ENCODE measurements at places on chromosomes 7 and 10.

GRCh38 chr7:117776224-117776623 lies 97.0 kb downstream of the CTTNBP2 start:
- no peak for DNase-seq

- DNase-seq = no peak
Observed at GRCh38 chr10:69217119-69217754, 2.9 kb upstream of the HKDC1 start.

GRCh38 chr7:116395141-116395791 lies 104.3 kb upstream of the CAV2 start:
- DNase-seq = no peak

DNA sequence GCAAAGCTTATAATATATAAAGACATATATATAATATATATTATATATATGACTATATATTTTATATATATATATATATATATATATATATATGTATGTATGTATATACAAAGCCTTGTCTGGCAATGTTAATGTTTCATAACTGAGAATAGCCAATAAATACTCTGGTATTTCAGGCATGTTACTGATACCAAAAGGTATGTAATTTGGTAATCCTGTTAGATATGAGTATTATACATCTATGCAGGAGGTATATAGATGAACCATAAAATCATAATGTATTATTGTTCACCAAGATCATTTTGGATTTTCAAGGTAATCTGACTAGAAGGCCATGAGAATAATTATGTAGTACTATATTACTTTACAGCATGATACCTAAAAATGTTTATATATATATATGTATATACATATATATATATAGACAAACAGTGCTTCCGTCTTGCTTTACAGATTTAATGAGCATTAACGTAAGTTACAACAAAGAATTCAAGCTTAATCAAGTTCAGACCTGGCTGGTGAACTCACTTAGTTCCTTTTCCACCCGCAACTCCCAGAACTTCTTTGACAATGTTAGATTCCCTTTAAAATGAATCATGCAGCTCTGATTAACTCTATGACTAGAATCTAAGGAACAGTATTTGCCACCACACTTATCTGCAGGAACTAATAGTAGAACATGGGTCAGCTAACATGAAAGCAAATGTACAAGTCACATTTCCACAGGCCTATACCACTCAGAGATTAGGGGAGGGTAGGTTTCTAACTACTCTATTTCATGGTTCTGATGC lies 82.7 kb downstream of the SLC25A13 start:
- no peak for DNase-seq

GRCh38 chr10:116886772-116887171 lies 37.5 kb downstream of the ENO4 start:
- no peak for DNase-seq

- no peak for DNase-seq
Observed at GRCh38 chr7:134907639-134908038, 78.7 kb upstream of the AGBL3 start.

GRCh38 chr10:70255329-70256299 lies 22.4 kb upstream of the PPA1 start:
- DNase-seq = no peak

DNA sequence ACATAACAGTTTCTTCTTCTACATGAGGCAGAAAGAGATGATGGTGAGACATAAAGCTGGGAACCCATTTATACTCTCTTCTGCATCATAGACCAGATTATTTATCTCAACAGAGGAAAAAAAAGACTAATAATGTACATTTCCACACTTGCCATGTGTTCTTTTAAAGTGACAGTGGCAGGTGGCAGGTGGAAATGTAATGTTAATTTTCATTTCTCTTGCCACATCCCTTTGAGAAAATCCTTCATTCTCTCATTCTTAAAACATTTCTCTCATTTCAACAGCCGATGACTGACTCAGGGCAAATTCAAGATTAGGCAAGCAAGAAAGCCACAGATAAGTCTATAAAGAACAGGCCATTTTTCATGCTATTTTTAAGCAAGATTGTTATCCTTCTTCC lies 635.6 kb upstream of the SORCS1 start:
- DNase-seq = no peak

DNA sequence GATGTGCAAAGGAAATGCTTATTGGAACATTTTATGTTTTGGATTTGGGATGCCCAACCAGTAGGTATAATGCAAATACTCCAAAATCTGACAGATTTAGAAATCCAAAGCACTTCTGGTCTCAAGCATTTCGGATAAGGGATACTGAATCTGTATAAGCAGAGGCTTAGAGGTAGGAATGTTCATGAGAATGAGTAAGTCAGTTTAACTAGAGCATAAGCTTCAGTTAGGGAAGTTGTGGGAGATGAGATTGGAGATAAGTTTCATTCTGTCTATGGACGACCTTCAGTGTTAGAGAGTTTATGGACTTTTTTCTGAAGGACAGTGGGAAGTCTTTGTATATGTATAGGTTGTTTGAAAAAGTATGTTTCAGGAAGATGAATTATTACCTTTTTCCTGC lies 10.4 kb downstream of the TAX1BP1 start:
- no peak for DNase-seq

GRCh38 chr7:14425559-14425958 lies 436.1 kb upstream of the ETV1 start:
- no peak for DNase-seq

DNA sequence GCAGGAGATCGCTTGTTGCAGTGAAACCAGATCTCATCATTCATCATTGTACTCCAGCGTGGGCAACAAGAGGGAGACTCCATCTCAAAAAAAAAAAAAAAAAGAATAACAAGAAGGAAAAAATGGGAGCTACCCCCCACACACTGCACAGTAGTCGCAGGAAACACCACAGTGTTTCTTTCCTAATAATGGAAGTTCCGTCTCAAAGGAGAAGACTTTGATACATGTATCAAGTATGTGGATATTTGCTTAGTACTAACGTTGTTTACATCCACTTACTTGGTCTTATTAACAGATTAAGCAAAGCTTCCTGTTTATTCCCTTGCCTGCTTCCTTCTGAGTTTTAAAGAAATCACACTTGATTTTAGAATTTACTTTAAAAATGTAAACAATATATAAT lies 22.2 kb downstream of the YAE1 start:
- no peak for DNase-seq

GRCh38 chr10:77756319-77757232 lies 119.0 kb upstream of the KCNMA1 start:
- no peak for DNase-seq

GRCh38 chr10:118592675-118593330 lies 2.6 kb downstream of the PRLHR start:
- DNase-seq = no peak
